Stimulated activated CD8-positive, alpha-beta memory T cell treated with anti-CD3 and anti-CD28 coated beads, Interleukin-15, amount 100 ng/mL, for 4 hours (primary cell): ENCODE measurements at places on chromosomes 2 and 18.

DNA sequence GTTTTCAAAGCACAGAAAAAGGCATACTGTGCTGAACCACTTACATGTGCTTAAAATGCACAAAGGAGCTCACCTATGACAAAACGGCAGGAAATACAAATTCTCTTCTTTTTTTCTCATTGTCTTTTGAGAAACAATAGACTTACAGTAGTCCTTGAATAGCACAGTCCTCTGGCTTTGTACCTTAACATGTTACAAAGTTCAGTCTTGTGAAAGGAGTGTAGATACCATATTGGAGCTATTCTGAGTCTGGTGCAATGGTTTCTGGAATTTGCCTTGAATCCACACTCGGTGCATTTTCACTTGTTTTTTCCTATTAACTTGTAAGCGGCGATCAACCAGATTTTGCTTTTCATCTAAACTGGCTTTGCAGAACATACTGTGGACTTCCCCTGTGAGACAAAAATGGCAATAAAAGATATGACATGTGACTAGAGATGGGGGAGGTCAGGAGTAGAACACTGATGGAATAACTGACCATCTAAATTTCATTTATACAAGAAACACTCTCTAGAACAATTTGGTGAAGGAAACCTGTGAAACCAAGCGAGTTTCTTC lies 109.7 kb downstream of the METTL8 start:
- DNase-seq = no peak

DNA sequence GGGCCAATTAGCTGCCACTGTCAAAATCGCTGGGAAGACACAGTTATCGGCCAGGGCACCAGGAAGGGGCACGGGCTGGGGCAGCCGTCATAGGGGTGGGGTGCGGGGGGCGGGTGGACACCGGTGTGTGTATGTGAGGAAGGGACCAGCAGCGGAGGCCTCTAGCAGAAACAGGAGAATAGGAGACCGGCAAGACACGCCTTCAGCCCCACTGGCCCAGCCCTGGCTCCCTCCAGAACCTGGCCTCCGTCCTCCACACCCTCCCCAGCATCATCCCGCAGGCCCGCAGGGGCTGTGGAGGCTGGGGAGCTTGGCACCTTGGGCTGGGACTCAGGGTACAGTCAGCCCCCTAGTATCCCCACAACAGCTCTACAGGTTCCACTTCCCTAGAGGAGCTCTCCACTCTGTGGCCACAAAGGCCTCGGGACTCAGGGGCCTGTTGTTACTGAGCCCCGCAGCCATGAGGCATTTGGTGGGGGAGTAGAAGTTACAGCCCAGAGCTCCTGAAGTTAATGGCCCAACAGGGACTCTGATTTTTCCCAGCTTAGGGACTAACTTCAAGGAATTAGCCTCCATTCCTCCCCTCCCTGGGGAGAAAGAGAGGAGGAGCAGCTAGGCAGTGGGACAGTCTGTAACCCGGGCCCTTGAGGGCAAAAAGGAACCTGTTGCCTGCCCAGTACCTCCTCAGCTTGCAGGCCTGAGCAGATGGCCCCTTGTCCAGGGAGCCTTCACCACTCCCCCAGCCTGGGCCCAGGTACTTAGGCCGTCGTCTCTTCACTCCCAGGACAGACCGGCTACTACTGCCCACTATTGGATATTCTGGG lies 19.9 kb downstream of the SH2D6 start:
- DNase-seq = no peak

- DNase-seq = no peak
Measured at GRCh38 chr2:208654056-208654455, 247.5 kb downstream of the PTH2R start.

DNA sequence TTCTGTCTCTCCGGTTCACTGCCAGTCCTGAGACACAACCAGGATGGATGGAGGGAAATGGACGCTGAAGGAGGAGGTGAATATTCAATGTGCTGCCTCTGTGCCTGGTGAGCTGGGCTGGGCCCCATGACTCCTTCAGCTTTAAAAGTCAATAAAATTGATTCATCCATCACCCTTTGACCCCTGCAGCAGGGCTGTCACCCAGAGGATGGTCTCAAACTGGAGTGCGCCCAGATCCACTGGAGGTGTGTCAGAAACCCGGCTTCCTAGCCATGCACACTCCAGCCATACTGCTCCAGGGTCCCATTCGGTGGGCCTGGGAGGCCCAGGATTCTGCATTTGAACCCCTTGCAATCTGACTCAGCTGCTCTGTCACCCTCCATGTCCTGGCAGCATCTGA lies 94.1 kb upstream of the BOD1L2 start:
- DNase-seq = no peak

DNA sequence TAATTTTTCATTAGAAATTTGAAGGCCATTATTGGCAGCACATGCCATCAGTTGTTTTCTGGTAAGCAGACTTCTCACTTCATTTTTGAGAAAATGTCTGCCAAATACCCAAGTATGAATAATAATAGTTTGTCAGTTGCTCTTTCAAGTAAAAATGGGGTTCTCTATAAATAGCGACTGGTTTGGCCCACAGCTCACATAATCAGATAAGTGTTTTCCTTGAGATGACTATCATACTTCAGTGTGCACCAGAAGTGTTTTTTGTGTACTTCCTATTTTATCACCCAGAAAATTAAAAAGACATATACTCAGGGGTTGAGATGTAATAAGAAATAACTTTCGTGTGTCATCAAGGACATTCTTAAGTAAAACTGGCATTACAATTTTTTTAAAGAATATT lies 147.1 kb downstream of the PHLPP1 start:
- DNase-seq = no peak

DNA sequence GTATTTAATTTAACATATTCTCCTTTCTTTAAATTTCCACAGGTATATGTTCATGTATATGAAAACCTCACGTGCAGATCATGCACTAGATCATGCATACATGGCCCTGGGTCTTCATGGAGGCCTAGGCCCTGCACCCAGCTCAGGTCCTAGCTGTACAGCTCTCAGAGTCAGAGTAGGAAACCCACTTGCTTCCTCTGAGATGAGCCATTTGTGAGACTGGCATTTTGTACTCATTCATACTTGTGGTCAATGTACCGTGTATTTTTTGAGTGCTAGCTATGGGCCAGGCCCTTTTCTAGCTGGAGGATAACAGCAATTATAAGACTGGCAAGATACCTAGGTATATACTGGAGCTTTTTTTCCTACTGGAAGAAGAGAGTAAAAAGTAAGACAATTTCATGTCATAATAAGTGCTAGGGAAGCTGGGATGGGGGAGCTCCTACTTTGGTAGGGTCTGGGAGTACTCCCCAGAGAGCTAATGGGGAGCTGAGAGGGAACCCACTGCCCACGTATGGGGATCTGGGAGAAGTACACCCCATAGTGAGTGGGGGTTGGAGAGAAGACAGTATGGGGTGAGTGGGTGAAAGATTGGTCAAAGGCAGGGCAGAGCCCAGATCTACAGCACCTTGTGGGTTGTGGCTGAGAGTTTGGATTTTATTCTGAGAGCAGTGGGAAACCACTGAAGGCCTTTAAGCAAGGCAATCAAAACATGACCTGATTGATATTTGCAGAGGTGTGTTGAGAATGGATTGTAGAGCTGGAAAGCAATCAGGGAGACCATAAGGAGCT lies 72.0 kb downstream of the POLE4 start:
- no peak for DNase-seq

DNA sequence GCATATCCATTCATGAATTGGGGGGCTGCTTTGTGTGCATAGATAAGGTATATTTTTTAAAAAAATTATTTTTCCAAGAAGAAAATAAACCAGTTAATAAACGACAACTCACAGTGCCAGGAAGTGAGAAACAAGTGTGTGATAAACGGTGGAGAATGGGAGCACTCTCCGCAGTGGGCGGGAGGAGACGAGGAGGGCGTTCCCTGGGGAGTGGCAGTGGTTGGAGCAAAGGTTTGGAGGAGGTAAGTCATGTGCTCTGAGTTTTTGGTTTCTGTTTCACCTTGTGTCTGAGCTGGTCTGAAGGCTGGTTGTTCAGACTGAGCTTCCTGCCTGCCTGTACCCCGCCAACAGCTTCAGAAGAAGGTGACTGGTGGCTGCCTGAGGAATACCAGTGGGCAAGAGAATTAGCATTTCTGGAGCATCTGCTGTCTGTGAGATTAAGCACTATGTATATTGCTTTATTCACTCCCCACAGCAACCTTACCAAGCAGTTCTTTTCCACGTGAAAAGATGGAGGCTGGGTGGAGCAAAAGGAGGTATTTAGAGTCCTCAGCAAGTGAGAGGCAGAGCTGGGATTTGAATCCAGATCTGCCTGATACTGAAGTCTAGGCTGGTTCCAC lies 27.0 kb upstream of the CASP8 start:
- peak; percentile 62 for DNase-seq

DNA sequence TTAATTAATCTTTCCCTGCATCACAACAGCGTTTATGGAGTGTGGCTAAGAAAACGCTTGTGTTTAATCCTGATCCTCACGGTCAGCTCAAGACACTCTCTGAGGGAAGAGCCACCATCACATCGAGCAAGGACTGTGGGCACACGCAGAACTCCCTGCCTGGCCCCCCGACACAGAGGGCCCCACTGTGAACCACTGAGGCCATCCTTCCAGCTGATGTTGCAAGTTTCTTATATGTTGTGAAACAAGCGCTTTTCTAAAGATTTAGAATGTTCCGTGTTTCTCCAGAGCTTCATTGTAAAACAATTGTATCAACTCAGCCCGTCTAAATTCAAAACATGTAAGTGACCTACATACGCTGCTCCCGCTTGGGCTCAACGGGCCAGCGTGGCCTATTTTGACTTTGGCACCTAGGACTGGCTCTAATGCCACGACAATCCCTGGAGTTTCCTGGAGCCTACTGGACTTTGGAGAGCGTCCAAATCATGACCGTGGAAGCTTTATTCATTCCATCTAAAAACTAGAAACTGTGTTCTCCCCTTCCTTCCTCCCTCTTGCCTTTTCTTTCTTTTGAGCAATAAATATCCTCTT lies 34.9 kb downstream of the SERPINE2 start:
- no peak for DNase-seq

GRCh38 chr18:57644540-57644939 lies 22.9 kb upstream of the NARS1 start:
- no peak for DNase-seq

DNA sequence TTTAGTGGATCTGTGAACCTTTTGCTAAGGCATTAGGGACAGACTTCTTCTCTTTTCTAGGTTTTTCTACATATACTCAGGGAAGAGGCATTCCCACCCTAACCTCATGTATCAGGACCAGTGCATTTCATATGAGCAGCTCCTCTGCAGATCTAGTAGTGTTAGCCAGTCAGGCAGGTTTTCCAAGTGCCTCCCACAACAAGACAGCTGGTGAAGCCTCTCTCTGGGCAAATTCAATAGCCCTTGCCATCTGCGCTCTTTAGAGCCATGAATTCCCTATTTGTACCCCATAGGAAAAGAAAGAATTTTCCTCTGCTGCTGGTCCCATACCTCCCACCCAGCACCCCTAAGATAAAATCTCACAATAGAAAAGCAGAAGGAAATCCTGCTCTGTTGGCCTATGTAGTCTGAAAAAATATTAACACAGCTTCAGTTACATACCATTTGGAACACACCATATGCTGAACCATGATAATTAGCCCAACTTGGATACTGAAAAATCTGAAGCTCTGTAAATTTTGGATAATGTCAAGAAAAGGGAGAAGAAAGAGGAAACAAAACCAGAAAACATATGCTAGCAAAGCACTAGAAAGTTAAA lies 1354.6 kb upstream of the NRXN1 start:
- no peak for DNase-seq

GRCh38 chr18:2818281-2818680 lies 28.5 kb upstream of the EMILIN2 start:
- no peak for DNase-seq

GRCh38 chr2:239830121-239831000 lies 194.8 kb downstream of the NDUFA10 start:
- no peak for DNase-seq

GRCh38 chr18:11883153-11883552 lies 25.0 kb downstream of the MPPE1 start:
- DNase-seq = no peak

- no peak for DNase-seq
Measured at GRCh38 chr2:241011296-241011600, 12.8 kb downstream of the SNED1 start.

DNA sequence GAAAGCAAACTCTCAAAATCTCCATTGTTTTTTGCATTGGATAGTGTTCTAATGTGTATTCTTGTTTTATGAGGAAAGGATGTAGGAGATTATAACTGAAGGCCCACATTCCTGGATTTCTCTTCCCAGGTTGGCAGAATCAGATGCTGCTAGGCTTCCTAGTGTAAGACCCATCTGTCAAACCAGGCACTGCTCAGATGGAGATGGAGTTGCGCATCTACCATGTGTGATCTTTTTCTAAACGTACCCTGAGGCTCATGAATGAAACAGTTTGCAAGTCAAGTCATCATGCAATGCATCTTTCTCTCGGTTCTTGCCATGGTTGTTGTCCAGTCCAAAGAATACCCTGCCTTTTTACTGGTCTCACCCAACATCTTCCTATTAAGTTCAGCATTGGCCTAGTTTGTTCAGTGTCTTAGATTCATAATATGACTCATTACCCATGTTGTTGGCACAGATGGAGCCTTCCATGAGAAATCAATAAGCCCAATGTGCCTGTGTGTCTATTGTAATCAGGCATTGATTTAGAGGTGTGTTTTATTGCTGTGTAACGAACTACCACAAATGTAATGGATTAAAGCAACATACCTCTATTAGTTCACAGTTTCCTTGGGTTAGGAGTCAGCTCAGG lies 127.4 kb downstream of the NYAP2 start:
- DNase-seq = no peak

DNA sequence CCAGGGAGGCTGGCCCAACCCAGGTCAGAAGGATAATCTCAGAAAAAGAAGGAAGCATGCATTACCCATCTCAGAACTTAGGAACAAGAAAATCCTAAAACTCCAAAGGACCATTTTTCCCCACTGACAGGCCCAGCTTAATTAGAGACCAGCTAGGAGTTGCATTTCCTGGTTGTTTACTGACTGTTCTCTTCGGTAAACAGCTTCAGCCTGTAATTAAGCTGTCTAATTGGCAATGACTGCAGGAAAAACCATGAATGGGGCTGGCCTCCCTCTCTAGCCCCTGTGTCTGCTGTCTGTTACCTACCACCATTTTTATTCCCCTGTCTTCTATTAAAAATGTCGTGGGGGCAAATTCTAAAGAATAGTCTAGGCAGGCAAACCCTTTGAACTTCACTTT lies 146.5 kb downstream of the AGAP1 start:
- no peak for DNase-seq

DNA sequence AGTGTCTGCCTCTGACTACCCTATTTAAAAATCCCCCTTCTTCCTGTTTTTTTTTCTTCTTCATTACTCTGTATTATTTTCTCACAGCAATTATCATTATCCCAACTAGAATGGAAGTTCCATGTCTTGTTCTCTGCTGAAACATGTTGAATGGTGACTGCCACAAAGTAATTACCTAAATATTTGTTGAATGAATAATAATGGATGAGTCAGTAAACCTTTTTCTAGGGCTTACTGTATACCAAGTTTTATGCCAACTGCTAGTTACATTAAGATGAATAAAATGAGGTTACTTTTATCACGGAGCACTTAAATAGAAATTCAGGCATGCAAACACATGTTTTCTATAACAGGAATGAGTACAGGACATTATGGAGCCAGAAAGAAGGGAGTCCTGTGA lies 490.6 kb downstream of the THSD7B start:
- DNase-seq = no peak
